ENCODE measurements at places on chromosomes 11 and 22. TPM values are rescaled to one million over a fixed set of nuclear protein-coding genes. Genes with fewer than 3 reads are reported as not detected.

DNA sequence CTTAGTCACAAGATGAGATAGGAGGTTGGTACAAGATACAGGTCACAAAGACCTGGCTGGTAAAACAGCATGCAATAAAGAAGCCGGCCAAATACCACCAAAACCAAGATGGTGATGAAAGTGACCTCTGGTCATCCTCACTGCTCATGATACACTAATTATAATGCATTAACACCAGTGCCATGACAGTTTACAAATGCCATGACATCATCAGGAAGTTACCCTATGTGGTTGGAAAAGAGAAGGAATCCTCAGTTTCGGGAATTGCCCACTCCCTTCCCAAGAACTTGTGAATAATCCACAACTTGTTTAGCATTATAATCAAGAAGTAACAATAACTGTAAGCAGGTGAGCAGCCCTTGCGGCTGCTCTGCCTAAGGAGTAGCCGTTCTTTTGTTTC is 408.5 kb upstream of the RAG2 start:
- no peak for DNase-seq

DNA sequence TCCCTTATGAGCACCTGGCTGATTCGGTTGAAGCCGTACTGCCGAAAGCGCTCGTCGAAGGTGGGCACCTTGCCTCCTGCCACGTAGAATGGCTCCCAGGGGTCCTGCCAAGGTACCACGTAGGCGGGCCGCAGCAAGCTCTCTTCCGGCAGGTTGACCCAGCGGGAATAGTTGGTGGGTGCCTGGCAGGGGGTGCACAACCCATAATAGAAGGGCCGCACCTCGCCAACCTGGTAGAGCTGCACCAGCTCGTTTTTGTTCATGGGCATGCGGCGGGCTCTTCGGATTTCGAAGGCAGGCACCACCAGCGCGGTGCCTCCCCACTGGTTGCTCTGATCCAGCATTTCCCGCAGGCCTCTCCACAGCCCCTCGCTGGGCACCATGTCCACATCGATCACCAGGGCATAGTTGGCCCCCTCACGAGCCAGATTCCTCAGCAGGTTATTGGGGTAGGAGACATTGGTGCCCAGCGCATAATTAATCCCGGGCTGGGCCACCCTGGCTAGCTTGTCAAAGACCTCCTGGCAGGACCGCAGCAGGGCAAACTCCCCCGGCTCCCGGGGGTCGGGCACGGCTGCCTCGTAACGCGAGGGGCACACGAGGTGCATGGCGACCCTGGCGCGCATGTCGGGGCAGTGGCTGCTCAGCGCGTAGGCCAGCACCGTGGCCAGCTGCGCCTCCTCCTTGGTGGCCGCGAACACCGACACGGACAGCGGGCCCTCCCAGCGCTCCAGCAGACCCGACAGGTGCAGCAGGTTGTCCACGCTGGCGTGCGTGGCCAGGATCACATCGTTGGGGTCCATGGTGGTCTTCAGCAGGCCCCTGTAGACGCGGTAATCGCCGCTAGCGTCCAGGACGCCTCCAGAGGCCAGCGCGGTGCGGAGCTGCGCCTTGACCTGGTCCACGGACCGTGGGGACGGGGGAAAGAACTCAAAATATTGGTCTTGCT is 679 bp downstream of the B4GAT1 start:
- DNase-seq, result no peak

- DNase-seq, result no peak
Observed at GRCh38 chr22:40240160-40240559, 62.4 kb downstream of the TNRC6B start.

- DNase-seq, result no peak
Observed at GRCh38 chr11:44578279-44578678, 12.8 kb downstream of the CD82 start.

DNA sequence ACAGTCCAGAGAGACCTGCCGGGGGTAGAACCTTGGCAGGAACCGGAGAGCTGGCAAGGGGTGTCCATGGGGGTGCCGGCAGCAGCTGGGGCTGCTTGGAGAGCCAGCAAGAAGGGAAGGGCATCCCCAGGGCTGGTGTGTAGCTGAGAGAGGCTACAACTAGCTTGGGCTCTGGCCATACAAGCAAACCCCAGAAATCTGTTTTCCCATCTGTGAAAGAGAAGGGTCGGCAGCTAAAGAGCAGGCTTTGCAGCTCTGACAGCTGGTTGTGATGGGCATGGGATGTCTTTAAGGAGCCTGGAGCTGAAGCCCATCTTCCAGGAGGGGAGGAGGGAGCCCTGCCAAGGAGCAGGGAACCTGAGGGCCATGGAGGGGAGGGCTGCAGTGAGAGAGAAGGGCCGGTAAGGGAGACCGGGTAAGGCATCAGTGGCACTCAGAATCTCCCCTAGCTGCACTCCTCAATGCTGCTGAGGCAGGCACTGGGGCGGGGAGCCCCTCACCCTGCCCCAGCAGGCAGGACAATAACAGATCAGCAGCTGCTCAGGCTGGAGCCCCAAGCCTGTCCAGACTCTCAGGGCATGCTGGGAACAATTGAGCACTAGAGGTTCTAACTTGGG is 3.9 kb downstream of the CHST1 start:
- DNase-seq, result no peak

GRCh38 chr11:60265373-60266214 is 14.9 kb upstream of the MS4A4A start:
- peak; percentile 46 for DNase-seq

- DNase-seq, result no peak
Observed at GRCh38 chr11:64726867-64727530, 4.0 kb upstream of the NRXN2 start.

DNA sequence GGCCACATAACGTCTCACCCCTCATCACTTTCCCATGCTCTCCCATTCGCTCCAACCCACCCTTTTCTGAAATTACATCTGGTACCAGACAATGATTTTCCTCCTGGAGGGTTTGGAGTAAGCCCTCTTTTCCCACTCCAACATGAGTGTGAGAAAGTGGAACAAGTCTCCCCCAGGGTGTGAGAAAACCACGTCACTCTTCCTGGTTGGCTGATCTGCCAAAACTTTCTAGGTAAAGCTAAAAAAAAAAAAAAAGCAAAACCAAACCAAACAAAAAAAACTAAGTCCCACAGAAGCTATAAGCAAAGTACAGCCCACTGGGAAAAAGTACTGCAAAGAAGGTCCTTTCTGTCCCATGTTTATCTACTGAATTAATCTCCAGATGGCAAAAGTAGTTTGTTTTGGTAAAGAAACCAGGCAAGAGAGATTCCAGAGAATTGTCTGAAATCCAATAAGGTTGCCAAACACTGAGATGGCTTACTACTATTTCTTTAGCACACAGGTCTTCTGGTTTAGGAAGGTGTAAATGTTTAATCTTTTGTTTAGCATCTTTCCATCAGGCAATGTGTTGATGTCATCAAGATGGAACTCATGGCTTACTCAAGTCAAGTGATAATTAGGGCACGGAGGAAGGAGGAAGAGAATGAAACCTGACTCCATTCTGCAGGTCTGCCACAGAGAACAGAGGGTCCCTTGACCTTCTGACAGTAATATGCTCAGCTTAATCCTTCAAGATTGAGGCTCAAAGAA is 395.6 kb downstream of the LARGE1 start:
- DNase-seq, result no peak

DNA sequence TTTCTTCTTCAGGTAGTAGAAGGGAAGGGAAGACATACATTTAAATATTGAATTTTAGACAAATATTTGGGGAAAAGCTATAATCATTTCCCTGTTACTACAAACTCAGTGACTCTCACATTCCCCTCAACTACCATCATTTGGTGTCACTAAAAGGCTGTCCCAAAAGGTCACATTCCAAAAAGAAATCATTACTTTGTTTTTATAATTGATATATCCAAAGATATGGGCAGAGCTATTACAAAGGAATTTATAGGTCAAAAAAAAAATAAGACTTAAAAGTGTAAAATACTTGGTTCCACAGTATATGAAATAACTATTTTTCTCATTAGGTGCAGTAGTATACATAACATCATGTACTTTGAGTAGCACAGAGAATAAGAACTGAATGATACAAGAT is 751.4 kb downstream of the KCNA4 start:
- no peak for DNase-seq

DNA sequence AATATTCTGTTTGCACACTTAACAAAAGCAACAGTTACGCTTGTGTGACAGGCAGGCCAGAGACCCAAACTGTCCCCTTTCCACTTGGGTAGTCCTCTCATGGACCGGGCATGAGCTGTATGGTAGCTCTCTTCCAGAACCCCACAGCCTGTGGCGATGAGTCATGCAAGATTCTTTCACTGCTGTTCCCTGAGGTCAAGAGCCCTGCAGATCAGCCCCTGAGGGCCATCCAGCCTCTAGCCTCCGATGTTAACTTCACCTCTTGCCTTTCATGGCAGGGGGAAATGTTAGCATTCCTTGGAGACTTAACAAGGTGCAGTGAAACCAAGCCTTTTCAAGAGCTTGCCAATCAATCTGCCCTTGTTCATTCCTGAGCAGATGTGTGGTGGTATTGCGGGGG is 63.2 kb upstream of the DEUP1 start:
- no peak for DNase-seq

DNA sequence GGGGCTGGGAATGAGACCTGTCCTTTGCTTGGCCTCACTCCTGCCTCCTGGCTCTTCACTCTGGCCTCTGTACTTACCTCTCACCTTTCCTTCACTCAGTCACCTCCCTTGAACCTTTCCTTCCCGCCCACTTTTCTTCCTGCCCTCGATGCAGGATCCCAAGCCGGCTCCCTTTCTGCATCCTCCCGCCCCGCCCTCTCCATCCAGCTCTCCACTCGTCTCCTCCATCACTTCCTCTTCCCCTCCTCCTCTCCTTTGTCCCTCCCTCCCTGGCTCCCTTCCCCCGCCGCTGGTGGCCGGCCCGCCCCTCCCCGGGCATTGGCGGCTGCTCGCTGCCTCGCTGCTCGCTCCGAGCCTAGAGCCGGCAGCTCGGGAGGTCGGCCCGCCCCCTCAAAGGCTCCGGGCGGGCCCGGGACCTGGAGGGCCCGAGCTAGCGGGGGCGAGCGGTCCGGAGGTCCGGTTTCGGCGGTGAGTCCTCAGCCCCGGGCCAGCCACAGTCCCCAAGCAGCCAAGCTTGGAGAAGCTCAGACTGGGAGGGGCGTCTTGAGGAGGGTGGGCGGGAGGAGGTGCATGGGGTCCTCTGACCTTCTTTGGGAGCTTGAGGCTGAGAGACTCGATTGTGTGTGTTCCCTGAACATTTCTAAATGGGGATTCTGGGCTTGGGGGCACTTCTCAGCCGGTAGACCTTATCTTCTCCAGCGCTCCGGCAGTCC is 13.8 kb downstream of the PHLDB1 start:
- DNase-seq, result peak; percentile 93

DNA sequence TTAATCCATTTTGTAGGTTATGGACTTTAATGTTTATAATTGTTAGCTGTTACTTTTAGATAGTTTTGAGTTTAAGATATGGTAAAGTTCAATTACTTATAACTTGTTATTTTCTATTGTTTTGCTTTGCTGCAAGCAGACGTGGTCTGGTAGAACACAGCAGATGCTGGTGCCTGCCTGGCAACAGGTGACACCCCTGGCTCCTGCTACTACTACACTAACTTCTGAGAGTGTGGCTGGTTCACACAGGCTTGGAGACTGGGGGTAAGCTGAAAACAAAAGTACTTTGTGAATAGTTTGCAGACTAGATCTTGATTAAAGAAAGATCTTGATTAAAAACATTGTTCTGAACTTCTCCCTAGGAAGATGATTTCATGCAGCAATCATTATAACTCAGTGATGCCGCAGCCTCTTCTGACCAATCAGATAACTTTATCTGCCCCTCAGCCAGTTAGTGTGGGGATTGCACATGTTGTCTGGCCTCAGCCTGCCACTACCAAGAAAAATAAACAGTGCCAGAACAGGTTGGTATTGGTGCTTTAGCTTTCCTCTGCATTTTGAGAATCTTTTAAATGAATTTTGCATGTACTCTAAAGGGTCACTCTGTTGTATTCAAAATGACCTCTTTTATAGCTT is 90.4 kb downstream of the HIPK3 start:
- DNase-seq, result no peak

GRCh38 chr11:130124096-130124495 is 35.5 kb upstream of the ST14 start:
- no peak for DNase-seq

Gene ALX4
- total RNA-seq, result 4.4 TPM

Gene ANGPTL5
- total RNA-seq, result 0.45 TPM

Gene EHF
- 0.45 TPM for total RNA-seq

Gene TMEM86A
- 4.6 TPM for total RNA-seq

Gene OR52I1
- not detected for total RNA-seq

Gene PLAAT5
- 1.9 TPM for total RNA-seq

Measured in cerebellum (tissue), 4 donors.